ENCODE measurements at places on chromosomes 12 and 14. TPM values are rescaled to one million over a fixed set of nuclear protein-coding genes. Genes with fewer than 3 reads are reported as not detected.

Gene DCP1B
- total RNA-seq = 3.6 TPM

Gene FOXA1
- total RNA-seq = 249 TPM

DNA sequence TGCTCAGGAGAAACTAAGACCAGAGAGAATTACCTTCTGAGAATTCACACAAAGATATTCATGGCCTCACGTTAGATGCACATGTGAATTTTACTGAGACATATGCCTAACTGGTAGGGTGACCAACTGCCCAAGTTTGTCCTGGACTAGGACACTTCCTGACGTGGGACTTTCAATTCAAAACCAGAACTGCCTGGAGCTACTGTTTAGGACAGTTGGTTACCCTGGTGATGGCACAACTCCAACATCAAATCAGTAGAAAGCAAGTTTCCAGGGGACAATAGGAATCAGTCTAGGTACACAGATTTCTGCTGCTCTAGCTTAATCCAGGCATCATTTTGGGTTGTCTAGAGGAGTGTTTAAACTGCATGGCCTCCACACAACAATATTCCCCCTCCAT lies 178.7 kb downstream of the GXYLT1 start:
- DNase-seq = peak; percentile 47

DNA sequence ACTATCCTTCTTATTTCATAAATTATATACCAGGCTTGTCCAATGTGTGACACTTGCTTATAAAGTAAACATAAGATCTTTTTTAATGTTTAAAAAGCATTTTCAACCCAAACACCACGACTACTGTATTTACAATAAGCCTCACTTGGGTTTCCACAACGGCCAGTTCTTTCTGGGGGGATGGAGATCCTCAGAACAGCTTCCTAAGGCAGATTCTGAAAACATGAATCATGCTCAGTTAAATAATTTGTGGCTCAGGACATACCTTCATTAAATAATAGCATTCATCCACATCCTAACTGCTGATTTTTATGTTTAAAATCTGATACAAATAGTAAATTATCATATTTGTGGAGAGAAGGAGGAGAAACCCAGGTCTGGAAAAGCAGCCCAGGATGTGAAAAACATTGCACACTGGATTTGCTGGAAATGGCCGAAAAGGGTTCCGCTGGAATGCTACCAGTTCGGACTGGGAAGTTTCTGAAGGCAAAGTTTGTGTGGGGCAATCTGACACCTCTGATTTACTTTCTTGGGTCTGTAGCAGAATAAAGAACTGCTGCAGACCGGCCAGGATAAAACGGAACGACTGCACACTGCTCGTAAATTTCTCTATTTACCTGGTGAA lies 597 bp downstream of the GLT8D2 start:
- DNase-seq = peak; percentile 48

GRCh38 chr12:123808167-123808566 lies 46.1 kb downstream of the DNAH10 start:
- peak; percentile 37 for DNase-seq

- DNase-seq = peak; percentile 18
Measured at GRCh38 chr12:115467531-115467930, 783.6 kb upstream of the TBX3 start.
